ENCODE measurements at places on chromosomes 6 and 20.

- DNase-seq: no peak
These were observed 19.4 kb downstream of the CRYBG1 start for GRCh38 chr6:106379951-106380350.

DNA sequence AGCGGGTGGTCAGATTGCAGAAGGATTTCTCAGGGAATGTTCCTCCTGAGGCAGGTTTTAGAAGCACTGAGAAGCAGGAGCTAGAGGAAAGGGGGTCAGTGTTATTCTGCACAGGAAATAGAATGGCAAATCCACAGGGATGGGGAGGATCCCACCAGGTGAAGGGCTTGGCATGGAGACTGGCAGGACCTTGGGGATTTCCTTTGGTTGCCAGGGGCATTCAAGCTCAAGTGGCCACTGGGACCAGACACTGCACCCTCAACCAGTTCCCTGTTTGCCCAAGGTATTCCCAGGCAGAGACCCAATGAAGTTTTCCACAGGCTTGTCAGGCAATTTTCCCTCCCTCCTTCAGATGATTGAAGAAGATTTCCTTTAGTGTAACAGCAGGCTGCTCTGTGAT, 123.2 kb upstream of the KCNK16 start:
- no peak for DNase-seq

- DNase-seq: peak; percentile 82
These were observed 37.8 kb downstream of the RAB44 start for GRCh38 chr6:36735110-36736071.

- no peak for DNase-seq
These were observed 116.9 kb upstream of the FLRT3 start for GRCh38 chr20:14454296-14454695.

DNA sequence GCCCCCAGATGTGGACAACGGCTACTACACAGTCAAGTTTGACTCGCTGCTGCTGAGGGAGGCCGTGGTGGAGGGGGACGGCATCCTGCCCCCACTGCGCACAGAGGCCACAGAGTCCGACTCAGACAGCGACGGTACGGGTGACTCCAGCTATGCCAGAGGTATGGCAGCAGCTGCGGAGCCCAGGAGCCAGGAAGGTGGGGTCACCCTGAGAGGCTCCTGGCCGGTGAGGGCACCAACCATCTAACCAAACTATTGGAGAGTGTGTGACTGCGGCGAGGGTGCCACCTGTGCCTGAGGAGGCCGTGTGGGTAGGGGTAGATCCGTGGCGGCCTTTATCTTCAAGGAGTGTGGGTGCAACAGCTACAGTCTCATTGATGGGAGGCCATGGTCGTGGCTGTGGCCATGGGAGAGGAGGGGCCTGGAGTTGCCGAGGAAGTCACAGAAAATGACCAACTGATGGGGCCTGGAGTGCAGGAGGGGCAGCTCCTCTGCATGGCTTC, 2.8 kb upstream of the LIME1 start:
- DNase-seq: no peak

DNA sequence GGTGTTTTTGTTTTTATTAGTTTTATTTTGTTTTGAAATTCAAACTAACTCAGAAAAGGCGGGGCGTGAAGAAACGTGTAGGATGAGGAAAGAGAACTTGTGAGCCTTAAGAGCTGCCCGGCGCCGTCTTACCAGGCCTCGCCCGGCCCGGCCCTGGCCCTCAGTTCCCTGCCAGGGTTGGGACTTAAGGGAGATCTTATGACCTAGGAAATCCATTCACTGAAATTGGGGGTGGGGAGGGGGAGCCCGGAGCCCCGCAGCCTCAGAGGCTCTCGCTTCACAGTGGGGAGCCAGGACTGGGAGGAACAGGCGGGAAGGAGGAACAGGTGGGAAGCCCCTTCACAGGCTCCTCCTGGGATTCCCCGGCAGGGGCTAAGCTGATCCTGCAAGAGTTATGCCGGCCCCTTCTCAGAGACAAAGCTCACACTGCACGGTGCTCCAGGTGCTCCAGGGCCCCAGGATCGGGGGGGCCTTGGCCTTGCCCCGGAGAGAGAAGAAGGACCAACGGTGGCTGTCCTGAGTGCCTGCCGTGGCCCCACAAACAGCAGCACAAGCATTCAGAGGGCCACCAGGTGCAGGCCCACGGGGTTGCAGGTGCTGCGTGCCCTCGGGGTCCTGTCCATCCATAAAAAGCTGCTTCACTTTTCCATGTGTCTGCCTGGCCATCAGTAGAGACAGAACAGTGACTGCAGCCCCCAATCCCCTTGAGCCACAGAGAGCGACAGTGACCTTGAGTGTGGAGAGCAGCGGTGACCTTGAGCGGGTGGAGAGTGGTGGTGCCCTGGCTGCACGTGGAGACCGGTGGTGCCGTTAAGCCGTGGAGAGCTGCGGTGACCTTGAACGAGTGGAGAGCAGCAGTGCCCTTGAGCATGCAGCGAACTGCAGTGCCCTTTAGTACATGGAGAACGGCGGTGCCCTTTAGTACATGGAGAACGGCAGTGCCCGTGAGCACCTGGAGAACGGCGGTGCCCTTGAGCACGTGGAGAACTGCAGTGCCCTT, 152.7 kb downstream of the DLL1 start:
- DNase-seq: no peak

- DNase-seq: no peak
These were observed 417.2 kb downstream of the QKI start for GRCh38 chr6:163831736-163832135.

- no peak for DNase-seq
These were observed 61.0 kb downstream of the SNAI1 start for GRCh38 chr20:50043573-50044352.

- DNase-seq: no peak
These were observed 8.3 kb downstream of the VSTM2L start for GRCh38 chr20:37911261-37911660.

DNA sequence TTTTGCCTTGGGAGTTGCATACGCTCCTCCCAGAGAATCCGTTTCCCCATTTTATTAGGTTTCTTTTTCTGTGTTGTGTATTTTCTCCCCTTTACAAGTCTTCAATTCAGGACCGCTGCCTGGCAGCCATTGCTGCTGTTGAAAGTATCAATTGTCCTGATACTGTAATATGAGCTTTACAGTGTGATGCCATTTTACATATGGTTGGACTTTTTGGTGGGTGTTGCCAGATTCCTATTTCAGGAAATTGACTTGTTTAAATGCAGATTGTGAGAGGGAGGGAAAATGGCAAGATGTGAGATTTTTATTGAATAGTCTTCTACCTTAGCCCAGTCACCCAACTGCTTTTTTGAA, 1.2 kb downstream of the PANK2 start:
- peak; percentile 45 for DNase-seq

- DNase-seq: peak; percentile 54
These were observed 256.3 kb upstream of the TAB2 start for GRCh38 chr6:149060985-149061760.

- peak; percentile 5 for DNase-seq
These were observed 598.6 kb downstream of the TBC1D32 start for GRCh38 chr6:120735641-120736040.

GRCh38 chr6:7832904-7833750, 77.5 kb downstream of the TXNDC5 start:
- no peak for DNase-seq

- DNase-seq: no peak
These were observed 191.3 kb downstream of the ESR1 start for GRCh38 chr6:151998784-151999183.

- peak; percentile 79 for DNase-seq
These were observed 54.5 kb downstream of the ADGRG6 start for GRCh38 chr6:142356201-142356883.

DNA sequence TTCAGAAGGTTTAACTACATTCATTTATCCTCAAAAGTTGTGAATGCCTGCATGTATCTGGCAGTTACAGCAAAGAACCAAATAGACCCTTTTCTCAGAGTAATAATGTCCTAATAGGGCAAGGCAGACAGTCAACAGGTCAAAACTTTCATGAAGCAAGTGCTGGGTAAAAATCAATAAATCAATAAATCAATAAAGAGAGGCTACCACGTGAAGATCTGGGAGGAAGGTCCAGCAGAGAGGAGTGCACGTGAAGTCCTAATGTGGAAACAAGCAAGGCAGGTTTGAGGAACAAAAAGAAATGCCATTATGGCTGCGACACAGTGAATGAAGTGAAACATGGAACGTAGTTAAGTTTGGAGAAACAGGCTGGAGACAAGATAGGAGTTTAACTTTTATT, 36.3 kb upstream of the C6orf118 start:
- no peak for DNase-seq

GRCh38 chr6:7183707-7184106, 75.9 kb downstream of the RREB1 start:
- DNase-seq: no peak

- no peak for DNase-seq
These were observed 154.9 kb upstream of the CARMIL1 start for GRCh38 chr6:25124216-25124715.

DNA sequence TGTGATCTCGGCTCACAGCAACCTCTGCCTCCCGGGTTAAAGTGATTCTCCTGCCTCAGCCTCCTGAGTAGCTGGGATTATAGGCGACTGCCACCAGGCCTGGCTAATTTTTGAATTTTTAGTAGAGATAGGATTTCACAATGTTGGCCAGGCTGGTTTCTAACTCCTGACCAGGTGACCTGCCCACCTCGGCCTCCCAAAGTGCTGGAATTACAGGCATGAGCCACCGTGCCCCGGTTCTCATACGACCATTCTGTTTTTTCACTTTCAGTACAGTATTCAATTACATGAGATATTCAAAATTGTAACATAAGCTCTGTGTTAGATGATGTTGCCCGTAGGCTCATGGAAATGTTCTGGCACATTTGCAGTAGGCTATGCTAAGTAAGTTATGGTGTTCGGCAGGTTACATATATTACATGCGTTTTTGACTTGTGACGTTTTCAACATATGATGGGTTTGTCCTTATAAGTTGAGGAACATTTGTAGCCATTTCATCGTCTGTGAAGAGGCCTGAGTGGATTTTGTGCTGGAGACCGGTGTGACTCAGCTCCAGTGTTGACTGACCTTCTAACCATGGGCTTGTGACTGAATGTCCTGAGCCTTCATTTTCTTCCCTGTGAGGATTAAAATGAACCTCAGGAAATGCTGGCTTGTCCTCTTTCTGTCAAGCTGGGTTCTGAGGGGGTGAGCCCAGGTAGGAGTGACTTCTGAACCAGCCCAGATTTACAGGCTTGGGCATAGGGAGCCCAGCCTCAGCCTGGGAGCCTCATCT, 12.2 kb downstream of the PPARD start:
- DNase-seq: no peak

DNA sequence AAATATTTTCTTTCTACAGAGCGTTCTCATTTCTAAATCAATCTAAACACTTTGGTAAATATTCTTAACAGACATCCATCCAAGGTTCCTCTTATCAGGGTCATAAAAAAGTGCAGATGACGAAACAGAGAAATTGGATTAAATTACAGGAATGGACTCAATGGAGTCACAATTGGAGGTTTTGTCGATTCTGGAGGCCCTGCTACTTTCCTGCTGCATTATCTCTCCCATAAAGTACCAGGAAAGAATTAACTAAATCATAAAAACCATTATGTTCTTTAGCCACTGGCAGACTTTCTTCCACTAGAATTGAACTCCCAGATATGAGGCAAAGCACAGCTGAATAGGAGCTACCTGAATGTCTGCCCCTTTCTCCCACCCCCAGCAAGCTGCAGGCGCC, 610.6 kb downstream of the HDGFL1 start:
- no peak for DNase-seq

- DNase-seq: no peak
These were observed 327.8 kb upstream of the TBX18 start for GRCh38 chr6:85092226-85092625.

DNA sequence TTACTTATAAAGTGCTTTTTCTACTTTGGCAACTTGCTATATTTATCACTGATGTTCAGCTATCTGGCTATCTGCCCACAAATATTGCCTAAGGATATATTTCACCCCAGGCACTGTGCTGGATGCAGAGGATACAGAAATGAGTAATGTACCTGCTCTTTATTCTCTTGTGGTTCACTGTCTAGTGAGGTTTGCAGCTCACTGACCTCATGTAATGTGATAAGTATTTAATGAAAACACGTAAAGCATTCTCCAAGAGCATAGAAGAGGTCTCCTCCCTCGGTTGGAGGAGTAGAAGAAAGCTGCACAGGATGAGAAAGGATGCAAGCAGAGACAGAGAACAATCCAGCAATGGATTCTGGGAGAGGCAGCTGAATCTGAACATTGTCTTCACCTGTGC, 610.7 kb downstream of the CBLN4 start:
- no peak for DNase-seq

- DNase-seq: no peak
These were observed 245.9 kb upstream of the FOXQ1 start for GRCh38 chr6:1065986-1066385.

DNA sequence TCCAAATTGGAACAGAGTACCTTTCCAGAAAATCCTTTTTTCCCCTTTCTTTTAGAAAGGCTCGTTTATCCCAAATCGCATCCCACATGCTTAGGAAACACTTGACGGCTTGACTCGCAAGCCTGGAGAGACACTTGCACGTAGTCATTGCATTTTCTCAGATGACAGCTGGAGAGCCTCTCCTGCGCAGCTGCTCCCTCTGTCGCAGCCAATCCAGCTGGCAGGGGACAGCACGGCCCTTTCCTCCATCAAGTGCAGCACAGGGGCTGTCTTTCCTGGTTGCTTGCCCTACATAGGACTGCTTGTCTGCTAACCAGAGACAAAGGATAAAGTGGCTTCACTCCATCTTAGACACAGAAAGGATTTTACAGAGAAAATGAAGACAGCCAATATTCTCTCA, 77.6 kb upstream of the RGS17 start:
- DNase-seq: no peak

DNA sequence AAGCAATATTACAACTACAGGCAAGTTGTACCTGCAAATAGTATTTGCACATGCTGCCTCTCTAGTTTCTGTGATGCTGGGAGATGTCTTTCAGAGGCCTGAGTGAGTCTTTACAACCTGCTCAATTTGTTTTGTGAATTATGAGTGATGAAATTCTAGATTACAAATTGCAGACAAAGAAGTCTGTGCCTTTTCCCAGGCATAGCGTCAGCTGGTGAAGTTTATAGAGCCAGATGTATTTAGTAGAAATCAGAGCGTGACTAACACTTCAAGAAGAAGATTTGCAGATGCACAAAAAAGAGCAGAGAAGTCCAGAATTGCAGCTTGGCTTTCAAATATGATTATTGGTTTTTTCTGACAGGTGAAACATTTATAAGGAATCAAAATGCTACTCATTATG, 289.9 kb downstream of the PLCB1 start:
- peak; percentile 49 for DNase-seq

All from fibroblast of skin of abdomen (primary cell).